Spinal cord (tissue), 10 donors: ENCODE measurements at places on chromosomes 2 and 18.

GRCh38 chr18:77068321-77069312 is 64.0 kb downstream of the MBP start:
- peak; percentile 38 for DNase-seq

DNA sequence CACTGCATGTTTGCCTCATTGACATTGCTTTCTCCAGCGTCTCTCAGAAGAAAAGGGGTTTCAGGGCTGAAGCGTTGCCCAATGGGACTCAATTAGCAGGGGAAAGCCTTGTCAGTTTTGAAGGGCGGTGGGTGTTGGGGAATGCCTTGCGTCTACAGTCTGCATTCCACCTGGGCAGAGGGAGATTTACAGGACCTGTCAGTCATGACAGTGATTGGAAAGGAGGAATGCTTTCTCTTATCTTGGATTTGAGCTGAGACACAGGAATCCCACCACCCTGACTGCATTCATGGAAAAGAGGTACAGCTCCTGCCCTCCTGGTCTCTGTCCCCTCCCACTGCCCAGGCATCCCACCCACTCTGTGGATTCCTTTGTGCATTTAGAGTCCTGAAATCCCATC is 123.9 kb downstream of the ACKR3 start:
- DNase-seq, result no peak

- no peak for DNase-seq
Measured at GRCh38 chr2:54336136-54336976, 80.3 kb upstream of the TSPYL6 start.

GRCh38 chr2:161088658-161089350 is 71.4 kb upstream of the TANK start:
- DNase-seq, result no peak

DNA sequence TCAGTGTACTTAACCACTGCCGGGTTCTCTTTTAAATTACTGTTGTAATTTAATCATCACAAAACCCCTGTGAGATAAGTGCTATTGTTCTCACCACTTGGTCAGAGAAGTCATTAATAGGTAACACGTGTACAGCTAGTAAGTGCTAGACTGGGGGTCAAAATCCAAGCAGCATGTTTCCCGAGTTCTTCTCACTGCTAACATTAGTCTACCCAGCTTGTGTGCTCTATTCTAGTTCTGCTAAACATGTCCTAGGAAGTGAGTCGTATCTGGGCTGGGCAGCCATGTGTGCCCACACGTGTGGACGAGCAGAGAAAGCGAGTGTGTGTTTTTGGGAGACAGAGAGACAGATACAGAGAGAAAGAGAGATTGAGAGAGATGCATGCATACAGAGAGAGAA is 94.1 kb downstream of the BIN1 start:
- DNase-seq, result no peak

GRCh38 chr2:217097346-217097745 is 237.5 kb upstream of the TNP1 start:
- DNase-seq, result no peak

- no peak for DNase-seq
Measured at GRCh38 chr2:193469251-193469650, 1274.5 kb upstream of the TMEFF2 start.

GRCh38 chr18:44729631-44730101 is 49.0 kb downstream of the SETBP1 start:
- DNase-seq, result no peak

DNA sequence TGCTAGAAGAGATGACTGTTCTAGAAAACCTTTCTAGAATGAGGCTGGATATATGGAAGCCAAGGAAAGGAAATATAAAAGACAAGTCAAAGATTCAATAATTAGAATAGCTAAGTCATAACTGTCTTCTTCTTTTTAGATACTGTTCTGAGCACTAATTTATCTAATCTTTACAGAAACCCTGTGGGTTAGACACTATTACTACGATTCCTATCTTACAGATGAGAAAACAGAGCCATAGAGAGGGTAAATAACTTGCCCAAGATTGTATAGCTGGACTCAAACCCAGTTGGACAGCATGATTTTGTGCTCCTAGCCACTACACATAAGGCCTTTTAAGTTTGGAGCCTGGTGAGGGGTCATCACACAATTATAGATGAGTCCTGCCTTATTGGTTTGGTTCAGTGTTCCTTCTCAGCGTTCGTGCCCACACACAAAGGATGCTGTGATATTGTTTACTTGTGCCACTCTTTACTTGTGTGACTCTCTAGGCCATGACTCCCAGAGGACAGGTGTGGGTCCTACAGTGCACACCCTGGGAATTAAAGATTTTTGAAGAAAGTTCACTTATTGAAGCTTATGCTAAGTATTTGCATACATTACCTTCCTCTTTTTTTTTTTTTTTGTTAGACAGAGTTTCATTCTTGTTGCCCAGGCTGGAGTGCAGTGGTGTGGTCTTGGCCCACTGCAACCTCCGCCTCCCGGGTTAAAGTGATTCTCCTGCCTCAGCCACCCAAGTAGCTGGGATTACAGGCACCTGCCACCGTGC is 153.7 kb downstream of the PRKCE start:
- no peak for DNase-seq

GRCh38 chr18:61333271-61333745 is at the start of gene CDH20:
Gene CDH20 (plus strand): TSS chr18:61333430.
- peak; percentile 45 for DNase-seq

- DNase-seq, result no peak
Measured at GRCh38 chr18:36376361-36376760, 78.8 kb downstream of the FHOD3 start.

DNA sequence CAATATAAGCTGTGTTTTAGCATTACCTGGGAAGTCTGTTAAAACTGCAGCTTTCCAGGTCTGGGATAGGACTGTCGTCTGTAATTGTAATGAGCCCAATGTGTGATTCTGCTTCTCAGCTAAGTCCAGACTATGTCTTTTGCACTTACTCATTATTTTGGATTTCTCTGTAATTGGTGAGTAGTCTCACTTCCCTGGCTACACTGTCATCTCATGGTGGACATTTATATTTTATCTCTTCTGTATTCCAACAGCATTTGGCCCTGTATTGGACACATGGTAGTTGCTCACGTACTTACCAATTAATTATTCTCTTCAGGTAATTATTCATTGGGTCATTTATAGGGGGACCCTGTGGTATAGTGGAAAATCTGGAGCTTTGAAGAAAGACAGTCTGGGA is 28.0 kb downstream of the LHCGR start:
- peak; percentile 50 for DNase-seq
